Foreskin fibroblast (primary cell): ENCODE measurements at places on chromosomes 5 and 9.
A peak's percentile ranks its signal among the peaks of the same experiment; 100 is the strongest.

GRCh38 chr5:68176253-68176652, 39.3 kb upstream of the PIK3R1 start:
- DNase-seq: no peak

DNA sequence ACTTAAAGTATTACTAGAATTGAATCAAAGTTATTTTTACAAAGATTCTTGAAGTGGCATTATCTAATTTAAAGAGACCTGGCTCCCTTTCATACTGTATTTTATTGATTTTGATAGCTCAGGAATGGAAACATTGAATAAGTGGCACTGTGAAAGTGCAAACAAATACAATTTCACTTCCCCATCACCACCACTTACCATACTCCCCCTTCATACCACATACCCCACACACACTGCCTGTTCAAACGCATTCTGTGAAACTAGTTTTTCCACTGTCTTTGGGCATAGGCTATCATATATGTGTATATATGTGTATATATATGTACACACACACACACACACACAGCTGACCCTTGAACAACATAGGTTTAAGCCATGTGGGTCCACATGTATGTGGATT, 62.1 kb upstream of the ATG10 start:
- DNase-seq: no peak

DNA sequence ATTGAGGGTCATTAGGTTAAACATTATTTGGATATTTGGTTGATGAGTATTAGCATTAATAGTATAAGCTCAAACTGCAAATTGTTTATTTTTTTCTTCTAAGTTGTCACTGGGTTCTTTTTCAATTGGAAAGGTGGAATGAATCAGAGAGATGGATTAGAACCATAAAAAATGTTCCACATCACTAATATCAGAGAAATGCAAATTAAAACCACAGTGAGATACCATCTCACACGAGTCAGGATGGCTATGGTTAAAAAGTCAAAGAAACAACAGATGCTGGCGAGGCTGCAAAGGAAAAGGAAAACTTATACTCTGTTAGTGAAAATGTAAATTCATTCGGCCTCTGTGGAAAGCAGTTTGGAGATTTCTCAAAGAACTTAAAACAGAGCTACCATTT, 122.8 kb downstream of the CCDC192 start:
- DNase-seq: peak; percentile 58

- peak; percentile 42 for DNase-seq
Measured at GRCh38 chr5:113179156-113179555, 202.6 kb downstream of the DCP2 start.

DNA sequence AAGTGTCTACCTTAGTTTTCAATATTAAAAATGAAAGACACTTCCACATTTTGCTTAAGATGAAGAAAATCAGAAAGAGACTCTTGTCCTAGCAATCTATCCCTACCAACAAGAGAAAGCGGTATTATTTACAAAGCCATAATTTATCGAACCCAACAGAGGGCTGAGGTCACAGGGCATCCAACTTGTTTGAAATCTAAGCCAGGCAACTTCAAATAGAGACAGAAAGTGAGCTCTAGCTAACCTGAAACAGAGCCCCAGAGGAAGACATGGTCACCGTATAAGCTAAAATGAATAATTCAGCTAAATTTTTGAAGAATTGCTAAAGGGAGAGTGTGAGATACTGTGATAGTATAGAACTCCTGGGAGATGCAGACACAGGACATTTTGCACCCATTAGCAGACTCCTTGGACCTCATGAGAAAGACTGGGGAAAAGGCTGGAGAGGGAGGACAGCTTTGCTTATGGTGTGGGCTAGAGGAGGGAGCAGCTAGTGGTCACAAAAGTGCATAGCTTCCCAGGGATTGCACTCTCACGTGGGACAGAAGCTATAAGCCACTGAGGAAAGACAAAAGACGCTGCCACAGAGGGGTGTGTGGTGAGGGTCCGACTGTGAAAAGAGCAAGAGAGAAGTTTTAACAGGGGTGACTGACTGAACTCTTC, 624.2 kb upstream of the GRIN3A start:
- no peak for DNase-seq

DNA sequence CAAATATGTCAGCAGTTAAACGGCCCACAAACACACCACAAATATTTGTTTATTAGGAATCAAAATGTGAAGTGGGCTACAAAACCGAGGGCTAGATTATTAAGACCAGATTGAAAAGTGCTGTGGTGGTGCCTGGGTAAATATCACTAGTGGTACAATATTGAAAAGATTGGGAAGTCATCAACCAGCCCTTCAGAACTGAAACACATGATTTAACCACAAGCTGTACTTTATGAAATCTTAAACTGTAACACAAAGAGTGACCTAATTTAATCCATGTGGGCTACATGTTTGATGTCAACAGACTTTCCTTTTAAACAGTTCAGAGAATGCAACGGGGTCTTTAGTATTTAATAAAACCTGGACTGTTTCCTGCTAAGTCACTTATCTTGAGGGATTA, 182.3 kb downstream of the SPATA31D1 start:
- peak; percentile 68 for DNase-seq

- no peak for DNase-seq
Measured at GRCh38 chr9:133752739-133753446, 14.7 kb upstream of the SARDH start.

- DNase-seq: peak; percentile 57
Measured at GRCh38 chr5:42495914-42496313, 72.7 kb downstream of the GHR start.

GRCh38 chr5:151659001-151659754, 27.5 kb downstream of the SPARC start:
- peak; percentile 76 for DNase-seq

GRCh38 chr5:106956886-106957285, 713.9 kb downstream of the EFNA5 start:
- DNase-seq: no peak

GRCh38 chr9:88396836-88397577, 8.8 kb downstream of the SPIN1 start:
- no peak for DNase-seq

DNA sequence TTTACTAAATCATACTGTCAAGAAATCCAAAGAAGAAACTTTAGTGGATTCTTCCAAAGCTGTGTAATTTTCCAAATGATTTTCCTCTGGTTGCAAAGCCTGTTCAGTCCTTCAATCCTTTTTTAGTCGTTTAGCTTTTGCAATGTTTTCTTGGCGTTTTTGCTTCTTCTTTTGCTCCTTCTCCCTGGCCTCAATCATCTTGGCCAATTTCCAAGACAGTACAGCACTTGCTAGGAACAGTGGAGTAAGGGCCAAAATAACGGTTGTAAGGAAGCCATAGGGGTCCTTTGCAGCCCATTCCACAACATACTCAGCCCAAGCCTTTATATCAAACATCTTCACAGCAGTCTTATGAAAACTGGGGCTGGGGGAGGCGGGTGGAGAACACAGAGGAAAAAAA, 2.4 kb downstream of the SMIM15 start:
- DNase-seq: no peak

- DNase-seq: no peak
Measured at GRCh38 chr9:128396970-128397613, 23.6 kb upstream of the CERCAM start.

- DNase-seq: peak; percentile 35
Measured at GRCh38 chr5:1930880-1931603, 48.3 kb upstream of the IRX4 start.

GRCh38 chr5:125455041-125455440, 708.6 kb upstream of the ZNF608 start:
- peak; percentile 46 for DNase-seq

DNA sequence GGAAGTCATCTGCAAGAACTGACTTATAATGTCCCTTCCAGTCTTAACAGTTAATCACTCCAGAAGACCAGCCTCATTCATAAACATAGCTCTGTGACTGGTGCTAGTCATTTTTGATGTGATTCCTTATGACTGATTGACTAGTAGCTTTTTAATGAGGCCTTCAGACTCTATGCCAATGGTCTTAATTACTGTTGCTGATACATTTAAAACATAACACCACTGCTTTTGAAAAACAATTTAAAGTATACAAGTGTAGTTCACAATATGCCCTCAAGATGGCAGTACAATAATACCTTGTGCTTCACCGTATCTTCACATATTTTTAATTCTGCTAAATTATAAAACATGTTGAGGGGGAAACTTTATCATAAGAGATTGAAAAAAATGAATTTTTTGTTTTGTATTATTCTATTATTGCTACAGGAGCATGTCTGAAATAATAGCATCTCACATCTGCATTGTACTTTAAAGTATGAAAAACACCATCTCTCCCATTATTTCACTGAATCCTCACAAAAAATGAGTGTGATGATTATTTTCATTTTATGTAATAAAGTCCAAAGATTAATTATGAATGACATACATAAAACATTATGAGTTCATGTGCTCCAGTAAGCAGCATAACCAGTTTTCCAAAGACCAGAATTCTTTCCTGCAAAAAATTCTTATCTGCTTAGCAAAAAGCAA, 55.2 kb upstream of the SHISAL2B start:
- DNase-seq: peak; percentile 20

GRCh38 chr9:116986015-116986414, 298.9 kb downstream of the TRIM32 start:
- DNase-seq: no peak

DNA sequence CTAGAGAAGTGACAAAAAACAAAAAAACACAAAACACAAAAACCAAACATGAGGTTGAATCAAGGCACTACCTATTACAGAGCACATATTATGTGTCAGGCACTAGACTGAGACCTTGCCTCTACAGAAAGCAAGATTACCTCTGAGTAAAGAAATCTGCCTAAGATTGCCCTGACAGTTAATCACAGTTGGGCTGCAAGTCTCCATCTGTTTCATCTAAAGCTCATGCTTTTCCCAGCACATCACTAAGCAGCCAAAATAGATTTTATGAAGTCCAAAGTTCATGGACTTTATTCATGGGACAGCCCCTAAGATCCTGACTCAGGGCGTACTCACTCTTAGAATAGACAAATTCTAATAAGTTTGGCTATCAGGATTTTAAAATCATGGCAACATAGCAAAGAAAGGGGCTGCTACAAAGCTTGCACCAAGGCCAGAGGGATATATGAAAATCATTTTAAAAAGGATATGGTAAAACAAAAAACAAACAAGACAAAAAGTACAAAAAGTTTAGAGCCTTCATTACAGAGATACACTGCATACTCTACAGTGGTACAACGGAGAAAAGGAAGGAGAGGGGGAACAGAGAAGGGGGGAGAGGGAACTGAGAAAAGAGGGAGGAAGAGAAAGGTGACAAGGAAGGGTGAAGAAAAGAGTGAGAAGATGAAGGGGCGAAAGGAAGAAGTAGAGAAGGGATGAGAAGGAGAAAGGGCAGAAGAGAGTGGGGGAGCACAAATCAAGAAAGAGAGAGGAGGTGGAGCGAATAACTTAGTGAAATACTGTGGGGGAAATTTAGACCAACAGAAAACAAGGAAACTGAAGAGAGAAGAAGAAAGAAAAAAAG, 58.2 kb downstream of the RICTOR start:
- peak; percentile 91 for DNase-seq

GRCh38 chr5:76406673-76407072, 3.6 kb downstream of the IQGAP2 start:
- DNase-seq: no peak

DNA sequence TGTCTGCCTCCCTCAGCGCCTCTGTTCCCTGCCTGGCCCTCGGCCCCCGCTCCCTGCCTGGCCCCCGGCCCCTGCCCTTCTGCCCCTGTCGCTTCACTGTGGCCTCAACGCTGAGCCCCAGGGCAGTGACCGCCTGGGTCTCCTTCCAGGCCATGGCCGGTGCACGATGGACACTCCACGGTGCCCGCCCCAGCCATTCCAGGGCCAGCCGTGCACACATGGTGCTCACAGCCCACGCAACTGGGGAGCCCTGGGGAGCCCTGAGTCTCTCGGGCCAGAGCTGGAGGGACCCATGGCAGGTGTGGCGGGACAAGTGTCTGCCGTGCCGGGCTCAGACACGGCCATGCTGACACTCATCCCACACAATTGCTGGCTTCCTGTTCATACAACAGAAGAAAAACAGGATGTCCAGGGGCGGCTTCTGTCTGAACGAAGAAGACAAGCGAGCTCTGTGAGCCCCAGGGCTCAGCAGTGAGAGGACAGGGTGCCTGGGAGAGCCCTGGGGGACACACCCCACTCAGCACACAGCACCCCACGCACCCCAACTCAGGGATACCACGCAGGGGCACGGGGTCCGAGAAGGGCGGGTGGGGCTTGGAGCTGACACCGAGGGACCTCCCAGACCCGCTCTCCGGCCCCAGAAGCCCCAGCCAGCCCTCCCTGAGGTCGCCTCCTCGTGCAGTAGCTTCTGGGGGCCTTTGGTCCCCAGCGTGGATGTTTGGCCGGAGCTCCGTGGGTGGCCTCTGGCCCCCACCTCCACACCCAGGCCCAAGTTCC, 35.7 kb downstream of the EXD3 start:
- DNase-seq: no peak

DNA sequence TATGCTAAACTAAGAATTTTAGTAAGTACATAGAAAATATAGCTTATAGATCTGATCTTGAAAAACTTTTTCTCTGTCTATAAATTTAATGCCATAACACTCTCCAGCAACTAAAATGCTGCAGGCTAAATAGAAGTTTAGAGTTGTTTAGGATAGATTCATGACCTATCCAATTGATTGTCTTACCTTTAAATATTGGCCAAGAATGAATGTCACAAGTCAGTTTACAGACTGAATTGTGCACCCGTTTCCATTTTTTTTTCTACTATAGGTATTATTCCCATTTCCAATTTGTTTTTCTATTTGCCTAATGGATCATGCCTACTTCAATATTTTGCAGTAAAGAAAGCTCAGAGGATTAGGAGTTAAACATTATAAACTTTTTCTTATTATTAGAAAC, 129.5 kb downstream of the MLLT3 start:
- no peak for DNase-seq

DNA sequence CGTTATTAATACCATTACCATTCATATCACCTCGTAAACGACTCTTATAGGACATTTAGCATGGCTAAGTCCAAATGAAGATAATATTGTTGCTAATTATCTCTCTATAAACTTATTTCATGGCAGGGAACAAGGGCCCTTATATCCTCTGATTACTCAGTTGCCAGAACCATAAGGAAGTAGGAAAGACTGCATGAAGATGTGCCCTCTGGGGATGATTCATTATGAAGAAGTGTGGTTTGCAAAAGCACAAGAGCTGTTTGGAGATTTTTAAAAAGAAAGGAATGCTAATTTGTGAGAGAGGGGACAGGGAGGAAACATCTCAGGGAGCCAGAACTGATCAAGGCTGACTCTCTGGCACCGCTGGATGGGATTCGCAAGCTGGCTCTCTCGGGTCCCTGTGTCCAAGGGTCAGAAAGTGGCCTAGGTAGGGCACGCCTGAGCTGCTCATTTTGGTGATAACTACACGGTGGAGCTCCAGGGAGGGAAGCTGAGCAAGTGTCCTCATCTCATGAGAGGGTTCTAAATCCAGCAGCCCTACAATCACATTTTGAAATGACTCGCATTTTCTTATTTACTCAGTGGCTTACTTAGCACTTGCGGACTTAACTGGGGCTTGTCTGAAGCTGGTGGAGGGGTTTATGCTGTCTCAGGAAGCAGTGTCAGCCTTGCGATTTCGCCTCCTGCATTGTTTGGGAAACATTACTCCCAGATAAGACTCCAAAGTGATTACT, 136.8 kb downstream of the C5orf15 start:
- DNase-seq: peak; percentile 65
